H54 (cell line): ENCODE measurements at places on chromosomes 3 and 15.

DNA sequence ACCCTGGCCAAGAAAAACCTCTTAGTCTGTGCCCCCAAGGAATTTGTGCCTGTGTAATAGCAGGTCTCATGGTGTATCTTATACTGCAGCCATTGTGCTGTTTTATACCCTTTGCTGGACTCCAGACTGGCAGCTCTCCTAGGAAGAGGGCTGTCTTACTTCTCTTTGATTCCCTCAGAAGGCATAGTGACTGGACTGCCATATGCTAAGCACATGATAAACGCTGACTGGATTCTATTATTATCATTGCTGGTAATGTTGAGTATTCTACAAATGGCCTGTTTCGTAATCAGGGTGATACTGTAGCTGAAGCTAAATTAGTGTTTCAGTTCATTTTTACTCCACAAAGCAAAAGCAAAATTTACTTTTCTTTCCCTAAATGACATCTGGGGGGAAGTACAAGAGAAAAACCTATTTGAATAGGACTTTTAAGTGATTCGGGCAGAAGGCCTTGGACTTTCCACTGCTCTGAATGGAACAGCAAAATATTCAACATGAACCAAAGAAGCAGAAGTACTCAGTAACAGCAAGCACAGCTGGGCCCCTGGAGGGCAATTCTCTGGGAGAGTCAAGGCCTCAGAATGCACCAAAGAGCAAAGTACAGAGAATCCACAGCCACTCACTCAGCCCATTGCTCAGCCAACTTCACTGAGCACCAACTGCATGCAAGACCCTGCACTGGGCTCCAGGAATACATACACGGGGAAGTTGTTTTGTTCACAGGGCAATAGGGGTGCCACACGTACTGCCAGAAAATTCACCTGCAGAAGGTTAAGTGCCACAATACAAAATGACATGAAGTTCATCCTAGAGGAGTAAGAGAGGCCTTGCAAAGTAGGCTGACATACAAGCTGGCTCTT is 7.9 kb upstream of the BCL2A1 start:
- DNase-seq: no peak

DNA sequence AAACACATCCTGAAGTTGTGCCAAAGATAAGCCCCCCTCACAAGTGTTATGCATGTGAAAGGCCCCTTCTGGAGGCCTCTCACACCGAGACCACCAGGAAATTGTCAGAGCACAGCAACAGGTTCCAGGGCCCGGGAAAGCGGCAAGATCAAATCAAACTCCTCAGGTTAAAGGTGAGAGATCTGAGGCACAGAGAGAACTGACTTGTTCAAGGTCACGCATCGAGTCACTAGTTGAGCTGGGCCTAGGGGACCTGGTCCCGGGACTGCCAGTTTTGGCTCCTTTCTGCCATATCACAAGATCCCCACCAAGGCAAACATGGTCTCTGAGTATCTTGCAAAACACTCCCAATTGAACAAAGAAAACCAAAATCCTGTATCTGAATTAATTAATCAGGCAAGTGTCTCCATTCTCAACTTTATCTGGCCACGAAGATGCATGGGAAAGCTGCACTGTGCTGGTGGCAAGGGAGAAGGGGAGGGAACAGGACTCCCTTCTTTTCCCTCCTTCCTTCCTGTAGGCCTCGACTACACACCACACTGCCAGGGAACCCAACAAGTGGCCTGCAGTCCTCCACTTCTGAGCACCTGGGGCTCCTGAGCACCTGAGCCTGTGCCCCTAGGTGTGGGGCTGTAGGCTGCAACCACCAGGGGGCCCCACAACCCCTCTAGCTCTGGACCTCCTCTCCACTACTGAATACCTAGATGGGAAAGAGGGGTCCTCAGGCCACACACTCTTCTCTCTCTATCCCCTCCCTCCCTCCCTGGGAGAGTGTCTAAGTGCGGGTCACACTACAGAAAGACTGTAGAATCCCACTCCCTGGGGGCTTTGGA is 37.3 kb downstream of the ANP32A start:
- no peak for DNase-seq

- no peak for DNase-seq
Measured at GRCh38 chr3:116322750-116323375, 122.4 kb downstream of the LSAMP start.

- DNase-seq: no peak
Measured at GRCh38 chr3:118167571-118167970, 867.1 kb downstream of the IGSF11 start.

DNA sequence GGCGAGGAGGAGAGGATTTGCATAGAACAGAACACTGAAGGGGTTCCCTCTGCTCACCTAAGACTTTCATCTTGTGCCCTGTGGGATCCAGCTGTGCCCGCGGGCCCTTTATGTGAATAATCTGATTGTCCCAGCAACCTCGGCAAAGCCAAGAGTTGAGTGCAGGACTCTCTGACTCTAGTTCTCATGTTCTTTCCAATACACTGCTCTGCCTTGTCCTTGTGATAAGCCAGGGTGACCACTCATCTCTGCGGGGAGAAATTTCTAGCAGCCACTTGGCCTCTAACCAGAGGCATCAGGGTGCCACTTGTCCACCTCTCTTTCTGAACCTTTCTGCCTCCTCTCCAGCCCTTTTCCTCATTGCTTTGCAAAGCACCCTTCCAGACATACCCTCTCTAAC is 31.8 kb downstream of the AQP9 start:
- DNase-seq: no peak

DNA sequence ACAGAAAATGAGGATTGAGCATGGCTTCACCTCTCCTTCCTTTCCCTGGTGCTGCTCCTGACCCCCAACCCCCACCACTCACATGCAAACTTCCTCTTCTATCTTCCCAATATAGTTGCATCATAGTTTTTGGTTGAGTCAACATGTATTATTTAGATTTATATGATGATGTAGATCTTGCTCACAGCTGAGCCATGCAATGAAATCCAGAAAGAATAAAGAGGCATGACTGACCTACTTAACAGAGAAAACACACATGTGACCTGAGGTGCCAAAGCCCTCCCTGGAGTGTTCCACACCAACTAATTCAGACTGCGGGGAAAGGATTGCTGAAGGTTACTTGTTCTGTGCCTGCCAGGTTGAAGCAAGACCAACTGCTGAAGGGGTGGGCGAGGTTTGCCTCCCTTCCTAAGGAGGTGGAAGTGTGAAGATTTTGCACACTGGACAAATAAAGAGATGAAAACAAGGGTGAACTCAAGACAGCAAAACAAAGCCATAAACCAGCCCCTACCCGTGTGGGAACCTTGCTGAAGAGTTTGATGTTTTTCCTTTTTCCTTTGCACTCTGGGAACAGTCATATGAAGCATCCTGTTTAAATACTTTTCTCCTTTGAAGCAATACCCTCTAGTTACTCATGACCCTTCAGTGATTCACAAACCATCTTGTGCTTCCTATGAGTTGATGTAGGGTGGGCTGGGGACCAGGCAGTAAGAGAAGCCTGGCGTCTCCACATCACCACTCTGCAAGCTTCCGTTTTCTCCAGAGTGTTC is 155.2 kb upstream of the UBE2E1 start:
- DNase-seq: peak; percentile 47
